ENCODE measurements at places on chromosomes 12 and 14.
A peak's percentile ranks its signal among the peaks of the same experiment; 100 is the strongest.

DNA sequence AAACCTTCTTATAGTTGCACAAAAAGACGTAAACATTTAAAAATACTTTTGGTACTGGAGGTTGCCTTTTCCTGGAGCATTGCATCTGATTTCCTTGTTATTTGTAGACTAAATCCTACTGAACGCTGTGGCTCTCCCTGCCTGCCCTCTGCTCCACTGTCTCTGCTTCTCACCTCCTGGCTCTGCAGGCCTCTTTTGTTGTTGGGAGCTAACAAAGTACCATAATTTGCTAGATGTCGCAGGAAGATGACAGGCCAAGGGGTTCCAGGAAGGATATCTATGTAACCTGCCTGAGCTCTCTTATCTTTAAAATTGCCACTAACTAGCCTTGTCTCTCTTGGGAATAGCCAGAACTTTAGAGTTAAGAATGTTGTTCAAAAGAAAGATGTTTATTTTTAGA lies 21.4 kb downstream of the SYNE2 start:
- DNase-seq: no peak

- DNase-seq: no peak
These were observed 258.9 kb downstream of the DPF3 start for GRCh38 chr14:72634691-72635616.

DNA sequence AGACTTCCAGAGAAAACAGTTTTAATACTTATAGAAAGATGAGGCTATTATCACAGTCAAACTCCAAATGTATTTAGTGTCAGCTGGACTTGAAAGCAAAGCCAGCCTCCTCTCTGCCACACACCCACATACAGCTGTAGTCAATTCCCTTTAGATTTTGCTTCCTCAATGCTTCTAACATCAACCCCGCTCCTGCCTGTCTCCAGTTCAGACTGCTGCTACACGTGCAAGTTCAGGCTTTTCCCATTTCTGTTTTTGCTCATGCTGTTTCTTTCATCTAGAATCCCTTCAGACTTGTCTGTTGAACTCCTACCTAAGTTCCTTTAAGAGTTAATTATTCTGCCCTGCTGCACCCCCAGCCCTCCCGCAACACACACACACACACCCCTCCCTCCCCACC lies 380.0 kb downstream of the KCNH5 start:
- DNase-seq: no peak

DNA sequence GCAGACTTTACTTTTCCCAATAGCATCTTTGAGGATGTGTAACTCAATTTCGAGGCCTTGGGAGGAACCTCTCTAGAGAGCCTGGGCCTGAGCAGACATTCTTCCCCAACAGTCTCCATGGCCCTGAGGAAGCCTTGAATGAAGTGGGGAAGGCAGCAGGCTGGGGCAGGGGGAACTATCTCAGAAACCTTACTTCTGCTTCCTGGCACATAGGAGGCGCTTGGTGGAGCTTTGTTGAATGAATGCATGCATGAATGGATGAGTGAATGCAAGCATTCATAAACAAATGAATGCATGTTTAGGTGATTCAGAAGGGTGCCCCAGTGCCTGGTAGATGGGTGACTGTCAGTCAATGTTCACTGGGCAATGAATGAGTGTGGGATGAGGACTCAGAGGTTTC lies 58.3 kb downstream of the GALNT16 start:
- DNase-seq: no peak

- DNase-seq: no peak
These were observed 34.9 kb upstream of the GALNT8 start for GRCh38 chr12:4685317-4685716.

GRCh38 chr12:115763982-115764621 lies 513.4 kb downstream of the MED13L start:
- DNase-seq: no peak

DNA sequence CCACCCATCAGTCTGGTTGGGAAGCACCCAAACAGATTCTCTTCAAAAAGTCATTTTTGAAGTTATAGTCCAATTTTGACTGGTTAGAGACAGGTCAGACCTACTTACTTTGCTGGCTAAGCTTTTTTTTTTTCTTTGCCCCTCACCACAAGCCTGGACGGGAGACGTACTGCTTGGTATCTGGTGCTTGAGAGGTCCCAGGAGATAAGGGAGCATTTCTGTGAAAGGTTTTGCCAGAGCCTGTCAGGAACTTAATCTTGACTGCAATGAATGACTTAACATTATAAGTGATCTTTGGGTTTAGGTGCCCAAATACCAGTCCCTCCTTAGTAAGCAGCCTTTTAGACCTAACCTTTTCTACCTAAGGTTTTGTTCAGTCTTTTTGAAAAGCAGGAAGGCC lies 6.3 kb downstream of the MTHFD1 start:
- no peak for DNase-seq

GRCh38 chr12:103556890-103557627 lies 30.0 kb upstream of the STAB2 start:
- no peak for DNase-seq

DNA sequence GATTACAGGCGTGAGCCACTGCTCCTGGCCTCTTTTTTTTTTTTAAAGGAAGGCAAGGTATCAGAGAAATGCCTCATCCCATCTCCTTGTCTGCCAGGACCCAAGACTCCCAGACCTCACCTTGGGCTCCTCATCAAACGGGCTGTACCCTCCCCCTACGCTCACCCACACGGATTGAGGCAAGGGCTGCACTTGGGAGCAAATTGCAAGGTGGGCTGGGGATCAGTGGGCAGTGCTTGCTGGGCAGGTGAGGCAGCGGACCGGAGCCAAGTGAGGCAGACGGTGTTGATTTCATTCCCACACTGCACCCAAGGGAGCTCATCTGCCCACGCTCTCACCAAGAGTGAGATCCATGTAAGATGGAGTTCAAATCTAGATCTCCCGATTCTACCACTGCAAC lies 41.0 kb upstream of the DICER1 start:
- DNase-seq: no peak

DNA sequence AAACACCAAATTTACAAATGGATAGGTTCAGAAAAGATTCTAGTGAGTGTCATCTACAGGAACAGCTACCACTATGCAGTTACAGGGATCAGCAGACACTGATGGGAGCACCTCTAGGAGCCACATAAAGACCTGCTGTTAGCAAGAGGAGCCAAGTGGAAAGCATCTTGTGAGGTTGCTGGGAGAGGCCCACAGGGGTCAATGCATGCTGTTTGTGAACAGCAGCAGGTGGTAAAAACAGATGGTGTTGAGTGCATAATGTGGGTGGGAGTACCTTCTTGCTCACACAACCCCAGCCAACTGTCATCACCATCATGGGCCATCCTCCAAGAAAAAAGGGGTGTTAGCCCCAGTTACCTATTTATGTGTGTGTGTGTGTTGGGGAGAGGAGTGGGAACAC lies 215.2 kb upstream of the SSTR1 start:
- DNase-seq: no peak

GRCh38 chr12:96241431-96241830 lies 47.3 kb downstream of the ELK3 start:
- DNase-seq: no peak

GRCh38 chr12:103456006-103456405 lies 39.8 kb downstream of the C12orf42 start:
- DNase-seq: peak; percentile 6

DNA sequence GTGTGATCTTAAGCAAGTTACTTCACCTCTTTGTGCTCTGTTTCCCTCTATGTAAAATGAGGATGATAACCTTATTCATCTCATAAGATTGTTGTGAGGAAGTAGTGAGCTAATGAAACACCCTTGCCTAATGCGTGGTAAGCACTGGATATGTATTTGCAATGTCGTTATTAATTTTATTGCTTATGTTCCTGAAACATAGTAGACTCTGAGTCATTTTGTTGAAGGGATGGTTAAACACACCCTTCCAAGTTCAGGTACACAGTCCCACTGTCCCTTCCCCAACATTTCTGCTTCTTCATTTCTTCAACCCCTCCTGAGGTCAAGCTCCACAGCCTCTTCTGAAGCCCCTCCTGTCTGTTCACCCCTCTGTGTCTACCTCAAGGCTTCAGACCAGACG lies 40.2 kb upstream of the FAM222A start:
- no peak for DNase-seq

- DNase-seq: no peak
These were observed 2.7 kb upstream of the ASPG start for GRCh38 chr14:104082807-104083206.

DNA sequence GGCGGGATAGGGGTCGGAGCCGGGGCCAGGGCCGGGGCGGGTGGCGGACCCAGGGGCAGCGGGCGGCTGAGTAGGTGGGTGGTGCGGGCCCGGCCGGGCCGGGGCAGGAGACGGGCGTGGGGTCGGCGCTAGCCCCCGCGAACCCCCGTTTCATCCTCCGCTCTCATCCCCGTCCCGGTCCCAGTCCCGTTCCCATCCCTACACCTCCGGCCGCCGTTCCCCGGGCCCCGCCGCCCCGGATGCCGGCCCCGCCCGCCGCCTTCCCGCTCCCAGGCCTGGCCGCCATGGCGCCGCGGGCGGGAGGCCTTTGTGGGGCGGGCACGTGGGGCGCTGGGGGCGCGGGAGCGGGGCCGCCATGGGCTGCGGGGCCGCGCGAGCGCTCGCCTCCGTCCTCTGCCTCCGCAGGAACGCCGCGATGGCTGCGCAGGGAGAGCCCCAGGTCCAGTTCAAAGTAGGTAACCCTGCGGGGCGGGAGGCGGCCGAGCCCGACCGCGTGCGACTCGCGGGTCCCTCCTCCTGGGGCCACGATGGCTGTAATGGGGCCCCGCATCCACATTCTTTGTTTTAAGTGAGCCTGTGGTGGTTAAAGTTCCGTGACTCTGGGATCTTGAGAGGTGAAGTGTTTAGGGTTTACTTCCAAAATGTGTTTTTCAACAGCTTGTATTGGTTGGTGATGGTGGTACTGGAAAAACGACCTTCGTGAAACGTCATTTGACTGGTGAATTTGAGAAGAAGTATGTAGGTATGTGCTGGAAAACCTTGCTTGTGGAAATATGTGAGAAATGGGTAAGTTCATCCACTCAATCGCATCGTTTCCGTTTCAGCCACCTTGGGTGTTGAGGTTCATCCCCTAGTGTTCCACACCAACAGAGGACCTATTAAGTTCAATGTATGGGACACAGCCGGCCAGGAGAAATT lies 572 bp downstream of the RAN start:
- peak; percentile 51 for DNase-seq

DNA sequence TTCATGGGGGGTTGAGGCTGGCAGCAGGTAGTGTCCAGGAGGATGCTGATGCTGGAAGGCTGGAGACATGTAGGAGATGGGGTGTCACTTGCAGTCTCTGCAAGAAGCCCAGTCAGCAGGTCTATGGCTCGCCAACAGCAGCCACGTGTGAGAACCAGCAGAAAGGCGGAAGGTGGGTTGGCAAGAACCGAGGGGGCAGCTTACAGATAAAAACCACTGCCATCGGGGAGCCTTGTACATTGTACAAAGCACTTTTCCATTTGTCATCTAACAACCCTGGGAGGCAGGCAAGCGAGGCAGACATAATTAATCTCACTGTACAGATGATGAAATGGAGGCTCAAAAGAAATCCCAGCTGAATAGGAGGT lies 167.2 kb downstream of the KCNA5 start:
- DNase-seq: no peak

DNA sequence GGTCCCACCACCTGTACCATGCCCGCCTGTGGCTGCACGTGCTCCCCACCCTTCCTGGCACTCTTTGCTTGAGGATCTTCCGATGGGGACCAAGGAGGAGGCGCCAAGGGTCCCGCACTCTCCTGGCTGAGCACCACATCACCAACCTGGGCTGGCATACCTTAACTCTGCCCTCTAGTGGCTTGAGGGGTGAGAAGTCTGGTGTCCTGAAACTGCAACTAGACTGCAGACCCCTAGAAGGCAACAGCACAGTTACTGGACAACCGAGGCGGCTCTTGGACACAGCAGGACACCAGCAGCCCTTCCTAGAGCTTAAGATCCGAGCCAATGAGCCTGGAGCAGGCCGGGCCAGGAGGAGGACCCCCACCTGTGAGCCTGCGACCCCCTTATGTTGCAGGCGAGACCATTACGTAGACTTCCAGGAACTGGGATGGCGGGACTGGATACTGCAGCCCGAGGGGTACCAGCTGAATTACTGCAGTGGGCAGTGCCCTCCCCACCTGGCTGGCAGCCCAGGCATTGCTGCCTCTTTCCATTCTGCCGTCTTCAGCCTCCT lies 1.1 kb downstream of the INHBE start:
- DNase-seq: peak; percentile 71

- peak; percentile 5 for DNase-seq
These were observed 279.4 kb downstream of the FOXN3 start for GRCh38 chr14:89137526-89138163.

DNA sequence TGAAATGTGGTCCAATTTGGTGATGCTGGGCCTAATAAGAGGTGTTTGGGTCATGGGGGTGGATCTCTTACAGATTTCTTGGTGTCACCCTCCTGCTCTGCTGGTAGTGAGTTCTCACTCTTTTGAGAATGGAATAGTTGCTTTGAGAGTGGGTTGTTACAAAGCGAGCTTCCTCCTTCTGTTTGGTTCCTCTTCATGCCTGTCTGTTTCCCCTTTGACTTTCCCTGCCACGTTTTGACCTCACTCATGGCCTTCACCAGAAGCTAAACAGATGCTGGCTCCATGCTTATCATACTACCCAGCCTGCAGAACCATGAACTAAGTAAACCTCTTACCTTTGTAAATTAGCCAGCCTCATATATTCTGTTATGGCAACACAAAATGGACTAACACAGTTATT lies 57.7 kb upstream of the LDHB start:
- DNase-seq: no peak

DNA sequence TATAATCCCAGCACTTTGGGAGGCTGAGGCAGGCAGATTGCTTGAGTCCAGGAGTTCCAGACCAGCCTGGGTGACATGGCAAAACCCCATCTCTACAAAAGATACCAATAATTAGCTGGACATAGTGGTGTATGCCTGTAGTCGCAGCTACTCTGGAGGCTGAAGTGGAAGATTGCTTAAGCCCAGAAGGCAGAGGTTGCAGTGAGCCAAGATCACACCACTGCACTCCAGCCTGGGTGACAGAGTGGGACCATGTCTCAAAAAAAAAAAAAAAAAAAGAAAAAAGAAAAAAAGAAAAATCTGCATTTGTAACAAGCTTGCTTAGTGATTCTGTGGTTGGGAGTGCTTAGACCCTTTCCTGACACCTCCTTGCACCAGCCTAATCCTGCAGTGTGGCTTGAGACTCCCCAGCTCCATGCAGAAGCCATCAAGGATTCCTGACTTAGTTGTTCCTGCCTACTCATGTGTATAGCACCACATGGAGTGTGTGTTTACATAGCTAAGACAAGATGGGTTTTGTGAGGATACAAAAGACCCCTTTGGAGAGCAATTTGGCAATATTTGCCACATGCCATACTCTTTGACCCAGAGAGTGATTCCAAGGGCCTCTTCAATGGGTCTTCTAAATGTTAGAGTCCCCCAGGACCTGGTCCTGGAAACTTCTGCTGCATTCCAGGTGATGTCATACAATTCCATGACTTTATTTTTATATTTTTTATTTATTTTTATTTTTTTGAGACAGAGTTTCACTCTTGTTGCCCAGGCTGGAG lies 5.1 kb upstream of the TMED10 start:
- DNase-seq: no peak
